ENCODE measurements at places on chromosomes 2 and 18. TPM values are rescaled to one million over a fixed set of nuclear protein-coding genes. Genes with fewer than 3 reads are reported as not detected.

RAB6C gene
- total RNA-seq: not detected

MYO5B gene
- not detected for total RNA-seq

VWC2L gene
- total RNA-seq: not detected

DSG3 gene
- total RNA-seq: not detected

SERPINB7 gene
- total RNA-seq: not detected

MAP3K19 gene
- total RNA-seq: not detected

SPDYA gene
- total RNA-seq: 0.40 TPM

EFEMP1 gene
- total RNA-seq: not detected

TSHZ1 gene
- total RNA-seq: 11.2 TPM

PTH2R gene
- not detected for total RNA-seq

SMYD1 gene
- not detected for total RNA-seq

SLC5A7 gene
- total RNA-seq: not detected

DNA sequence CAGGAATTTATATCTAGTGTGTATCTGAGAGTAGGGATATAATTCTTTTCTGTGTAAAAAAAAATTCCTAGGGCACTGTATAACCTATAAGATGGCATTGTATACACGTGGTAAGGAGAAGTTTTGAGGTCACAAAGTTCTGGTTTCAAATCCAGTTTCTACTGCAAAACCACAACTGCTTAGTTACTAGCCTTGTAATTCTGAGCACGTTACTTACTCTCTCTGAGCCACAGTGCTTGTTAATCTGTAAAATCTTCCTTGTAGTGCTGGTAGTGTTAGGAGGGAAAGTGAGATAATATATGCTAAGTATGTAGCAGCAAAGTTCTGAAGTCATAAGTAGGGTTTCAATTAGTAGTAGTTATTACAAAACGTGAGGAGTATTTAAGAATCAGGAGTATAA is 175.4 kb downstream of the SATB2 start:
- DNase-seq: no peak

GRCh38 chr2:31217465-31218200 is at the start of gene CAPN14:
Gene CAPN14 (minus strand): TSS chr2:31217515. CDS start chr2:31205447, 12,068 bp downstream.
- DNase-seq: no peak

DNA sequence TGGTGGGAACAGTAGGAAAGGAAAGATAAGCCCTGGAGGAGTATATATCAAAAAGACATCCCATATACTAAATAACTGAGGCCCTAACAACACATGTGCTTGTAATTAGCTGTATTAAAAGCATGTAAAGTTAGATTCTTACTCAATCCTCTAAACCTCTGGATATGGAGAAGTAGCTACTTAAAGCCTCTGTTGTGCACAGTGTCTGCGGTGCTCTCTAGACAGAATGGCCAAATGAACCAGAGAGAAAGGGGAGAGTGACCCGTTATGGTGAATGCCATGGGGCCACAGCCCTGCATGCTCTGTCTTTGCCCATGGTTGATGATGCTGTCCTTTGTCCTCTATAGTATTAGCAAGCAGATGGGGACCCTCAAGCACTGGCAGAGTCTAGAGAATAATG is 104.4 kb upstream of the SLC8A1 start:
- DNase-seq: no peak

GRCh38 chr2:205865905-205866441 is 183.7 kb downstream of the NRP2 start:
- no peak for DNase-seq

GRCh38 chr2:36678856-36679255 is 17.7 kb upstream of the VIT start:
- no peak for DNase-seq

GRCh38 chr2:85537600-85538506 is 1.1 kb upstream of the MAT2A start:
- DNase-seq: peak; percentile 42

GRCh38 chr2:193810533-193810932 is 1615.8 kb upstream of the TMEFF2 start:
- DNase-seq: no peak

DNA sequence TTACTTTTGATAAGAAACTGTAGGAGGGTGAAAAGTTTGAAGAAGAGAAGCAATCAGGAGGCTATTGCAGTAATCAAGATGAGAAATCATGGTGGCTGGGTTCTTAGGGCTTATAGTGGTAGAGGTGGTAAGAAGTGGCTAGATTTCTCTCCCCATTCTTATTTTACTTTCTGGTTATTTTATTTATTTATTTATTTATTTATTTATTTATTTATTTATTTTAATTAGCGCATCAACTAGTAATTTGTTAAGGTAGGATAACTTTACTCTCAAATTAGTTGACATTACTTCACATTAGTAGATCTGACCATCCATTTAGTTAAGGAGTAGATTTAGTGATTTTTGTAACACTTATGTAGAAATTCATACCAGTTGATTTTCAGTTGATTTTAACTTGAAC is 77.4 kb downstream of the PIK3C3 start:
- DNase-seq: no peak

DNA sequence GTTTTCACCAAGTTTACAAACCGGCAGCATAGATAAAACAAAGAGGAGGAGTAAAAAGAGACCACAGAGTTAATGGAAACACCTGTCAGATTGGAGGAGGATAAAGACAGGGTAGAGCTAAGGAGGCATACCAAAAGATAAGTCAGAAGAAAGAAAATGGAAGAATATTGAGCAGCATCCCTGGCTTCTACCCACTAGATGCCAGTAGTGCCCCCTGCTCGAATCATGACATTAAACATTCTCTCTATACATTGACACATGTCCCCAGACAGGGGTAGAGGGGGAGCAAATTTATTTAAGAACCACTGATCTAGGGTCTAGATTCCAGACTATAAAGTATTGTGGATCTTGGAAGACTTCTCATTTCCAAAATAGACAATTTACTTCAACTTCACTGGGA is 159.8 kb upstream of the ETAA1 start:
- no peak for DNase-seq

DNA sequence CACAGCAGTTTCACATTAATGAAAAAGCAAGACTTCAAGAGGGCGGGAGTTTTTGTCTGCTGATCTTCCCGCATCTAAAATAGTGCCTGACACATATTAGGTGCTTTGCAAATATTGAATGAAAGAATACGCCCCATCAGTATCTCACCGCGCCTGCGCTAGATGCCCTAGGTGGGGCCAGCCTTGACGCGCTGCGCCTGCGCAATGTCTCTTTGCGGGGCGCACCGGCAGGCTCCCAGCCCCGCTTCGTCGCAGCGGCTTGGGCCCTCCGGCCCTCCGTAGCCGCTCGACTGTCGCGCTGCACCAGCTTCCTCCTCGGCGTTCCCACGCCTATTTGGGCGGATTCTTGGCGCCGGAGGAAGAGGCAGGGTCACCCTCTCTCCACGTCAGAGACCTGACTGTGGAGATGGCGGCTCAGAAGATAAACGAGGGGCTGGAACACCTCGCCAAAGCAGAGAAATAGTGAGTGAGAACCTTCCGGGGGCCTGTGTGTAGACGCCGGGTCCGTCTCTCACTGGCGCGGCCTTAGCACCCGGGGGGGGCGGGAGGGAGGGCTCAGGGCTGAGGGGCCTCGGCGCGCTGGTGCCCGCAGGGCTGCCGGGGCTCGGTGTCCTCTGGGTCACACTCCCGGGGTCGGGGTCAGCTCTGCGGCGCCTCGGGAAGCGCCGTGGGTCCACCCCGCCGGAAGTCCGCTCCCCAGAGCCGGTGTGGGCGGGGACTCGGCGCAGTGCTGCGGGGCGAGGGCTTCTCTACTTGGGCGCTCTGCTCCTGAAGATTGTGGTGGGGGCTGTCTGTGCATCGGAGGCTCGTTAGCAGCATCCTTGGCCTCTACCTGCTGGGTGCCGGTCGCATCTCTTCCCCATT is at the start of gene NAPG:
NAPG (plus strand) TSS at position 331 of the 864 bp plus-strand sequence; CDS start at position 407, 76 bp downstream.
- DNase-seq: peak; percentile 93

GRCh38 chr2:217517402-217517801 is 485.4 kb downstream of the TNS1 start:
- DNase-seq: no peak

DNA sequence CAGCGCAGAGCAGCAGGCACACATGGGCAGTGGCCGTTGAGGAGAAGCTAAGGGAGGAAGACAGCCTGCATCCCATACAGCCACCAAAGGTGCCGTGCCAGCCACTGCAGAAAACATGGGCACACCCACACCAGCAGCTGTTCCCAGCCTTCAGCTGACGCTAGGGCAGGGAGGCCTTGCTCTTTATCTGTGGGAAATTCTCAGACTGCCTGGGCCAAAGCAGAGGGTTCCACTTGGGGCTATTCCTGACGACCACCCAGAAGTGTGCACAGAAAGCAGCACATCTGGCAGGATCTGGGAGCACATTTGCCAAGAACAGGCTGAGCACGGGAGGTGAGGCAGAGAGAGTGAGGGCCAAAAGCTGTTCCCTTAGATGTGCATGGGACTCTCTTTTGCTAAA is 101.3 kb upstream of the SOX11 start:
- no peak for DNase-seq

DNA sequence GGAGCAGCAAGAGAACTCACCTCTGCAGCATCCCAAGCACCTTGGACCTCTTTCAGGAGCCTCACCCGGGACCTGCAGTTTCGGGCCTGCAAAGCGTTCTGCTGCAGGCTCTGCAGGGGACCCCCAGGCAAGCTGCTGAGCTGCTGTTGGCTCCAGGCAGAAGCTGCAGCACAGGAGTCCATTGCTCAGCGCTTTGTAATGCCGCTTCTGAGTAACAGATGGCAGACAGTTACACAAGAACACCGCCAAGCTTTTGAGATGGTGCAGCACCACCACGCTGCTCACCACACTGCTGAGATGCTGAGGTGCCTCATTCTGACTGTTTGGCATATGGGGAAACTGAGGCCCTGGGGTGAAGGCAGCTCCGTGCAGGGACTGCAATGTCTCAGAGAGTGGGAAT is 1.9 kb upstream of the GALNT14 start:
- DNase-seq: no peak

DNA sequence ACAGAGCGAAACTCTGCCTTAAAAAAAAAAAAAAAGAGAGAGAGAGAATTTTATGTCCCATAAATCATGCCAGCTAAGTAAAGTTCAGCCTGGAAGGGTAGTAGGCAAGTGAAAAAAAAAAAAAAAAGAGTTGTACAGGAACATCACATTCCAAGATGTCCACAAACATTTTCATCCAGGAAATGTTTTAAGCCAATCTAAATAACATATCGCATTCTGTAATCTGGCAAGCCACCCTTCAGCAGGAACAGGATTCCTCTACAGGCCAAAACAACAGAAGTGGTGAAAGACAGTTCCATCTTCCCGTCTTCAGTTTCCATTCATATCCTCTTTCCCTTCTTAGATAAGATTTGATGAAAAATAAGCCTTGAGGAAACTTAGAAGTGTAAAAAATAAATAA is 1108.1 kb upstream of the DDX18 start:
- DNase-seq: no peak

DNA sequence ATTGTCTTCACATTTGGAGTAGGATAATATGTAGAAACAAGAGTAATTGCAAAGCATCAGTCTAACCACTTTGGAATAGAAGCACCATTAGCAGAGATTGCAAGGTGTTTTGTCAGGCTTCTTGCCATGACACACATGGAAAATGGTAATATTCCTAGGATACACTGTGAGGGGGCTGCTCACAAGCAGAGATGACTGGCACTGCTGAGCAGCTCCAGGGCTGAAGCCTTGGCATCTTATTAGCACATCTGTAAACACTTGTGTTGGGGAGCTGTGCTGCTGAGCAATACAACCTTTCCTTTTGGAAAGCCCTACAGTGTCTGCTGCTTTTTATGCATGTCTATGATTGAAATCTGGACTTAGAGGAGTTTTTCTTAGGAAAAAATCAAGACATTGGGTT is 602.2 kb downstream of the XIRP2 start:
- no peak for DNase-seq

DNA sequence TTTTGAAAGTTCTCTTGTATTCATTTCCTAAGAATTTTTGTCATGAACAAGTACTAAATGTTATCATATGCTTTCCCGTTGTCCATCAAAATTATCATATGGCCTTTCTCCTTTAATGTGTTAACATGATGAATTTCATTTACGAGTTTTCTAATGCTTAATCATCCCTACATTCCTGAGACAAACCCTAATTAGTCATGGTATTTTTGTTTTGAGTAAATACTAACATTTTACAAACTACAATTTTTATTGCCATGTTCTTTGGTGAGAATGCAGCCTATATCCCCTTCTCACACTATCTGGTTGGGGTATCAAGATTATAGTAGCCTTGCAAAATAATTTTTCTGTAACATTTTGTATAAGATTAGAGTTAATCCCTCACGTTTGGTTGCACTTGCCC is 14.5 kb downstream of the SMAD2 start:
- DNase-seq: no peak

DNA sequence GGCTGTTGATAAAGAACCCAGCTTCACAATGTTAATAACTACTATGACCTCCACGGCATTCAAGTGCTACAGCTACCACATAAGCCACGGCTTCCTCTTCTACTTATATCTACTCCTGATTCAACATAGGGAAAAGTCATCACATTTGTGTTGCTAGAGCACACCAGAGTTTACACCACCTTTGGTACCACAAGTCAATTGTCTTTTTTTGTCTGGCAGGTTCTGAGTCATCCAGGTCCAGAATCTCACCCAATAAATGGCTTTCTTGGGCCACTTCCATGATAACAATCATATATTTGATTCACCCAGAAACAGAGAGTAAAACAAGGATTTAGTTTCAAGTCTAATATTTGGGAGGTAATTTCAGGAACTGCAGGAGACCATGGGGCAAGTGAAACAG is 480.2 kb downstream of the TMX3 start:
- DNase-seq: no peak

- DNase-seq: no peak
Observed at GRCh38 chr2:126966601-126967000, 67.9 kb downstream of the TEX51 start.

DNA sequence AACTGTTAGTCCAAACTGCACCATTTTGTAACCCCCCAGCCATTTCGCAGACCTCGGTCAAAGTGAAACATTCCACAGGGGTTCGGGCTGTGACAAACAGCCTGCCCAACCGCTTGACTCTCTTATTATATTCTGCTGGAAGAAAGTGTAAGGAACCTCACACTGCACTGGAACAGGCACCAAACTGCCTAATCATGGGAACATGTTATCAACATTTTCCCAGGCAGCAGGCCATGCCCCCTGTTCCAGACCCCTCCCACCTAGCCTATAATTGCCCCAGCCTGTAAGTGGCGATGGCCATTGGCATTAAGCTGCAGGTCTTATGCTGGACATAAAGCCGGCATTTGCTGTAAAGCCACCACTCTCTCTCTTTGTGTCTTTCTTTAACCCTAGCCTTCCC is 16.9 kb downstream of the LYG2 start:
- DNase-seq: no peak

GRCh38 chr2:159661286-159661685 is 44.9 kb upstream of the BAZ2B start:
- no peak for DNase-seq

- DNase-seq: no peak
Observed at GRCh38 chr2:207405150-207405549, 124.6 kb upstream of the CREB1 start.

- DNase-seq: peak; percentile 69
Observed at GRCh38 chr18:58044370-58045241, 580 bp downstream of the NEDD4L start.

DNA sequence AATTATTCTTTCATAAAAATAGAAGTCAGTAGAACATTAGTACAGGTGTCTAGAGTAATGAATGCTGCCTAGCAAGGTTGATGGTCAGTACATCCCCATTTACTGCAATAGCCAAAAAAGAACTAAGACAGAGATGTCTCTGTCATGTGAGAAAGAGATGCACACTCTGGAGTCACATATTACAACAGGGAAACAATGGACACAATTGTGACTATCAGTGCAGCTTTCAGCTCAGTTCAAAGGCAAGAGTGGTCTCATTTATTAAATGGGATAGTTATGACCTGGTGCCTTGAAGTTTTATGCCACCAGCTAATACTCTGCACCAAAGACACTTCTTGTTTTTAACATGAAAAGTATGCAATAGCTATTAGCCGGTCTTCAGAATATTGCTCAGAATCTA is 194.9 kb upstream of the CHAC2 start:
- no peak for DNase-seq

GRCh38 chr2:25246001-25246400 is 77.6 kb upstream of the POMC start:
- no peak for DNase-seq

Measured in activated naive CD8-positive, alpha-beta T cell treated with anti-CD3 and anti-CD28 coated beads for 36 hours (primary cell).